Activated CD4-positive, alpha-beta T cell treated with anti-CD3 and anti-CD28 coated beads for 36 hours (primary cell): ENCODE measurements at places on chromosomes 2 and 18.
A peak's percentile ranks its signal among the peaks of the same experiment; 100 is the strongest.

DNA sequence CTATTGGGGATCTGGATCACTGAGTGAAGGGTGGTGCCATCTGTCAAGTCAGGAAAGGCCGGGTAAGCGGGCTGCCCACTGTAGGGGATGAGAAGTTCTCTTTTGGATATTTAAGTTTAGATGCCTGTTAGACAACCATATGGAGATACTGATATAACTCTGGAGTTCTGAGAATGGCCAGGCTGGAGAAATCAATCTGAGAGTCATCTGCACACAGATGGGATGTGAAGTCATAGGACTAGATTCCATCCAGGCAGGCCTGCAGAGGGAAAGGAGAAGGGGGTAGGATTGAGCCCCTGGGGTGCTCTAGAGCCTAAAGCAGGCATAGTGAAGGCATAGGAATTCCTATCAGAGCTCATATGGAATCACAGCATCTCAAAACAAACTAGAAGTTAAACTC is 30.1 kb downstream of the SPRED2 start:
- DNase-seq, result no peak

GRCh38 chr2:120778244-120778643 is 42.6 kb downstream of the GLI2 start:
- no peak for DNase-seq

- DNase-seq, result no peak
Measured at GRCh38 chr18:68417826-68418225, 297.1 kb downstream of the TMX3 start.

GRCh38 chr18:51197661-51198424 is at the start of gene MEX3C:
TSS of gene MEX3C (minus strand) at chr18:51197681. CDS start at chr18:51197320, 361 bp downstream.
- DNase-seq, result peak; percentile 100

DNA sequence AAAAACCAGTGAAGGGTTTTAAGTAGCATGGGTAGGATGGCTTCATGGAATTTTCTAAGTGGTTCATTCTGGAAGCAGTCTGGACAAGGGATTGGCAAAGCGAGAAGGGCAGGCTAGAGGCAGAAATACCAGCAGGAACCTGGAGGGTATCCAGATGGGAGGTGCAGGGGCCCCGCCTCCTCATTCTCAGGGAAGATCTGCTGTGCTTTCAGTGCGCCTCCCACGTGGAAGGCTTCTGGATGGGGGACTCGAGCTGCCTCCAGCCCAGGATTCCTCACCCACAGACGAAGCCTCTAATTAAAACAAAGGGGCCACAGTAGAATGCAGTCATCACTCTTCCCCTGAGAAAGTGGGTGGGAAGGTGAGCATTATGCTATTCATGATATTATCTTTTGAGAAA is 79.8 kb downstream of the VSNL1 start:
- DNase-seq, result no peak

DNA sequence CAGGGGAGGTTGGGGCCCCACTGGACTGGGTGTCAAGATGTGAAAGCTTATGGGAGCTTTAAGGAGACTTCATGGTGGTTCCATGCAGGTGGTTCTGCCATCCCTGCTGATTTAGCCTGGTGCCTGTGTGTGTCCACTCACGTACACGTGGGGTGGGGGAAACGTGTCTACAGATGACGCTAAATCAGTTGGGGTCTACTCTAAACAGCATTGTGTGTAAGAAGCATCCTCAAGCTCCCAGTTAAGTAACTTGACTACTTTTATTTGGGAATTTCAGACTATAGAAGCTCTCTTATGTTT is 47.1 kb downstream of the BCL2L11 start:
- no peak for DNase-seq

- no peak for DNase-seq
Measured at GRCh38 chr2:121748202-121748601, 7.2 kb upstream of the TSN start.

- no peak for DNase-seq
Measured at GRCh38 chr2:169343202-169343601, 19.1 kb downstream of the LRP2 start.

DNA sequence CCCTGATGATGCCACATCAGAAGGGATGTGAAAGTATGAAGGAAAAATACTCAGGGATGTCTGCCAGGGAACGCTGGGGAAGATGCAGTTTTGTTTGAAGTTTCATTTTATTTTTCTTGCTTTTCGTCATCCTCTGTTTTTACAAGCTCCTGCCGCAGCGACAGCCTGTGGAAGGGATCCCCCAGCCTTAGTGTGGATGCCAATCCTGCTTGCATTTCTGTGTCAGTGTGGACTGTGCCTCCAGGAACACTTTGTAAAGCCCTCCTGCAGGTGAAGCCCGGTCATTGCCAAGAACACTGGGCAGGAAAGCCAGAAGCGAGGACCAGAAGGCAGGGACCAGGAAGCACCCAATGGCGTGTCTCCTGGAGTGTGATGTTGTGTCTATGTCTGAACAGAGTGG is 234.3 kb downstream of the SEPTIN10 start:
- no peak for DNase-seq

- no peak for DNase-seq
Measured at GRCh38 chr2:132720393-132720792, 50.4 kb upstream of the LYPD1 start.

DNA sequence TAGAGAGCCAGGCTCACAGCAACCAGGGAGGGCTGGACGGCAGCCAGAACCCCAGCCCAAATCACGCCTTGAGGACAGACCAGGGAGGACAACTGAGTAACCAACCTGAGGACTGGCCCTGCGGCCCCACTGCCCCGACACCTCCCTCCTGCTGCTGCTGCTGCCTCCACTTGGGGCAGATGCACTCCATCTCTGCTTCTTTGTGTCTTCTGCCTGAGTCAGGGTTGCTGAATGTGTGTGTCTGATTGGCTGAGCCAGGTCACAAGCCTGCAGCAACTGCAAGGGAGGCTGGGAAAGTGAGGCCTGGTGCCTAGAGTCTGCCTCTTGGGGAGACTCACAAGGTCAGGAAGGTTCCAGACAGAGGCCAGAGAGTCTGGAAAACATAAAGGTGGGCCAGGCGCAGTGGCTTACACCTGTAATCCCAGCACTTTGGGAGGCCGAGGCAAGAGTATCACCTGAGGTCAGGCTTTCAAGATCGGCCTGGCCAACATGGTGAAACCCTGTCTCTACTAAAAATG is 83.4 kb downstream of the ZFP36L2 start:
- peak; percentile 76 for DNase-seq

- no peak for DNase-seq
Measured at GRCh38 chr2:107735201-107735600, 91.5 kb upstream of the RGPD4 start.

DNA sequence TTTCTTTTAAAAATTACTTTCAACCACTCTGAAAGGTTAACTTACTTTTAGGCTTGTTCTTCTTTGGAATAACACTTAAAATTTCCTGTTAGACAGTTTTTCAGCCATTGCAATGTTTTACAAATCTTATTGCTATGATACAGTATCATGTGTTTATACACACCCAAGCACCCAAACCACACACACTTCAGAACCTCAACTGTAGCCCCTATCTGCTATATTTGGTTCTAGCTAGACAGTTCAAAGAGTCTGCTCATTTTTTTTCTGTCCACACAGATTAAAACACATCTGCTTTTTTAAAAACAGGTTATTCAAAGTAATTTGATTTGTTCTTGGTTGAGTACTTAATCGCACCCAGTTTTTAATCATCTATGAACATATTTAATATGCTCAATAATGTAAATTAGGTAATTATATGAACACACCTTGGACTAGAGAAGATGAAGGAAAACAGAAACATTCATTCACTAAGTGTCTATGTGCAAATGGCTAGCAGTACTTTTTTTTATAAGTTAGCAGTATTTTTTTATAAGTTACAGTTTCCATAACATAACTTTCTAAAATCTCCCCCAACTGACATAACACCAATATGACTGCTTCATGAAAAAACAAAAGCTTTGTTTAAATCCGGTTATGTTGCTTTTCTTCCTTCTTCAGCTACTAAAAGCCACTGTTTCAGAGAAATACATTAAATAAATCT is 17.6 kb downstream of the FBXO11 start:
- no peak for DNase-seq

DNA sequence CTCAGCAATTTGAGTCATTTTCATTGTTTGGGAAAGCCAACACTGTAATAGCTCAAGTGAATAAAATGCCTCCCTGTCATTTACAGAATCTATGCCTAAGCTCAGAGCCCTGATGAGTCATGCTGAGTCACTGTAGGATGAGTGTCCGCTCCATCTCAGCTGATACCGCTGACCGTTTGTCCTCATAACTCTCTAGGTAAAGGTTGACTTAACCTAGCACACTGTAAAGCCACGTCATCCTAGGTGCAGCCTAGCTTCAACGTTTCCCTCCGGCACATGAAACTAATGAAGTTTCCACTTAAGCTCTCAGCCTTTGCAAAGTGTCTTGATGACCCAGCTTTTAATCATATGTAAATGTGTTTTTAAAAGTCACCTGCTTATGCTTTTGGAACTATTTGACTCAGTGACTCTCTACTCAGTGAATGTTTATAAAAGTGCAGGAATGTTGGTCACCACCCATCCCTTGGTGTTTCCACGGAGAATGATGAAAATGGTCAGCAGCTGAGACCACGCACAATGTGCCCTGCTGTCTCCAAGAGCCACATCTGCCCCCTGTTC is 154.0 kb downstream of the PMAIP1 start:
- DNase-seq, result no peak

DNA sequence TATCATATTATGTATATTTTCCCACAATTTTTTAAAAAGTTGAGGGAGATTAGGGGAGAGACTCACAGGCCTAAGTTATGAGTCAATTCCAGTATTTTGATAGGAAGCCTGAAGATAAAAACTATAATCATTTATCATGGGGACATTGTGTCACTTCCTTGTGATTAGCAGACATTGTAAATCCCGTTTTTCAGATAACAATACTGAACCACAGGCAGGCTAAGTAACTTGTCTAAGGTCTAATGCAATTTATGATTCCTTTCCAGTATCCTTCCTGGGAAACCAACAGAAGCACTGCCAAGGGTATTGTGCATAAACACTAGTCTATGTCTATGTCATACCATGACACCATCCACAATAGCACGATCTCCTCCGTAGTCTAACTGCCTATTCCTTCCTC is 235.2 kb upstream of the PIK3C3 start:
- DNase-seq, result no peak
